ENCODE measurements at places on chromosomes 16 and 17.

DNA sequence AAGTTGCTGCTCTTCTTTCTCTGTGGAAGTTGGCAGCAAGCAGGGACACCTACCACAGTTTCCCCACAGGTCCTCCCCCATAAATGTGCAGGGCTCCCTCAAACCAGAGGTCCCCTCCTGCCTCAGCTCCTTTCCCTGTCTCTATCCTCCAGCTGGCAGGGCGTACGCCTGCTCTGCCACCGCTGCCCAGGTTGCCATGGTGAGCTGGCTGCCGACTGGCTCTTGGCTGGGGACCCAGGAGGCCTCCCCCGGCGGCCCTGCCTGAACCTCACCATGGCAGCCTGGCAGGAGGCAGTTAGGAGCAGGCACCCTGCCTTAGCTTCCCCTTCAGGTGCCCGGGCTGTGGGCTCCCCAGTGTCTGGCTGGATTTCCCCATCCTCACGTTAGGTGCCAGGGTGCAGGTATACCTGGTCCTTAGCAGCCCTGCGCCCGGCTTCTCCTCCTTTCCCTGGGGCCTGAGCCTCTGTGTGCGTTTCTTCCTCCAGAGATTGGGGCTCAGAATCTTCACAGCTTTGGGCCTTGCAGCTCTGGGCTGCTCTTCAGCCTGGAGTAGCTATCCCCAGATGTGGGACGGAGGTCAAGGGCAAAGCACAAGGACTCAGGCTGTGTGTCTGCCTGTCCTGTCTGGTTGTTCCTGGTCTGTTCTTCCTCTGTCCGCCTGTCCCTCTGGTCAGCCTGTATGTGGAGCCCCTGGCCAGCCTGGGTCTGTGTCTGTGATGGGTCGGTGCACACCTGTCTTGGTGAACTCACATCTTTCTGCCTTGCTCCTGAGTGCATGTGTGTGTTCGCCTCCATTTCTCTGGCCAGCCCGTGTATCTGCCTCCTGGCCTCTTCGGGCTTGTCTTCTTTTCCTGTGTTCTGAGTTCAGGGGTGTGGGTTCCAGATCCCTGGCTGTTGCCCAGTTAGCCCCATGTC is 15.7 kb downstream of the GJD3 start:
- peak; percentile 87 for DNase-seq

DNA sequence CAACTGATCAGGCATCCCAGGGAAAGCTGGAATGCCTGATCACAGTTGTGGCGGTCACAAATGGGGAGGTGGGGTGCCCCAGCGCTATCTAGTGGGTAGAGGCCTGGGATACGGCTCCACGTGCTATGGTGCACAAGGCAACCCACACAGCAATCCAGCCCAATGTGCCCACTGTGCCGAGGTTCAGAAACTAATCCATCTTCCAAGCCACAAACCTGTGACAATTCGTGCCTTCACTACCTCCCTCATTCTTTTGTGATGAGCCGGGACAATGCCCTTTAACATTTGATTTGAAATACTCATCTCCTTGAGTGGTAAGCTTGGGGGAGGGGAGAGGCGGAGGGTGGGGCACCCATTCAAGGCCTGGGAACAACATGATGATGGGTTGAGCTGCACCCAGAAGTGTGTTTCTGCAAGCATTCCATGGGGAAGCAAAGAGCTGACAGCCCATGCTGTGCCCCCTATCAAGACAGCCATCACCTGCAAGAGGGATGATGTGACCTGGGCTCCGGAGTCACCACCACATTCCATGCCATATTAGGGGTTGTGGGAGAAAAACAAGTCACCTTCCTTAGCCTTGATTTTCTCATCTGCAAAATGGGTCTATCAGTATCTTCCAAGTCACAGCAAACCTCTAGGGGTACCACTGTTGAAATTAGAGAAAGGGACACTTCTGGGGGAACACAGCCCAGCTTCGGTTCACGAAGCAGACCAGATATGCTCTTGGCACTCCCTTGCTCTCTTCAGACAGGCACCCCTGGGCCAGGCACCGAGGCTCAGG is 3.7 kb downstream of the ELOB start:
- peak; percentile 4 for DNase-seq

DNA sequence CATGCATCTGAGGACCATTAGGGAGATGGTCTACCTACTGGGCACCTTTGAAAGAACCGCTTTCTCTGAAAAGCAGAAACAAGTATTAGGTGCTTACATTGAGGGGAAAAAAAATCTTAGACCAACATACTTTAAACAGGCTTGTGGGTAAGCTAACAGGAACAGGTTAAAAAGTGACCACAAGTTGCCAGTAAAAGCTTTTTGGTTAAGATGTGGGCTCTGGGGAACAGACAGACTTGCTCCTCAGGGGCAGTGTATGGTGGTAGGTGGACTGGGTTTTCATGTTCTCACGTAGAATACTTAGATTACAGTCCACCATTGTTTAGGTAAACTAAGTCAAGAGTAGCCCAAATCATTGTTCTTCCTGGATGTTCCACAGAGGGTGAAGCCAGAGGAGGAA is 41.2 kb downstream of the REXO5 start:
- DNase-seq: no peak

GRCh38 chr17:27496005-27496404 is 39.8 kb downstream of the KSR1 start:
- no peak for DNase-seq

GRCh38 chr16:75555213-75555706 is 792 bp downstream of the TMEM231 start:
- DNase-seq: peak; percentile 86

GRCh38 chr17:33562792-33563191 is 269.7 kb upstream of the ASIC2 start:
- no peak for DNase-seq

DNA sequence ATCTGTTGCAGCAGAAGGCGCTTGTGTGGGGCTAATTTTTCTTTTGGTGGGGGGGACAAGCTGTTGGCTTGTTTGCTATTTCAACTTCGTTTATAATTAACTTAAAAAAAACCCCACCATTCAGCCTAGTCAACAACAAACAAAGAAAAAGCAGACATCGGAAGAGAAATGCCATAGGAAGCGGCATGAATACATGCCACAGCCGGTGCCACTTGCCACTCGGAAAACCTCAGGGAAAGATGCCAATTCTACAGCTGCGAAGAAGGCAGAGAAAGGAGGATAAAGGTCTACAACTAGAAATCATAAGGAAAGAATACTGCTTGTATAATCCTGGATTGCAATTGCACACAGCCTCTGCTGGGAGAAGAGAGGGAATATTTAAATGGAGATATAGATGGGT is 254.4 kb upstream of the PMFBP1 start:
- no peak for DNase-seq

Measured in Right ventricle myocardium superior (tissue), 1 donor.